ENCODE measurements at places on chromosomes 2 and 18.
A peak's percentile ranks its signal among the peaks of the same experiment; 100 is the strongest.

- no peak for DNase-seq
Measured at GRCh38 chr2:69933839-69934613, 19.1 kb downstream of the MXD1 start.

DNA sequence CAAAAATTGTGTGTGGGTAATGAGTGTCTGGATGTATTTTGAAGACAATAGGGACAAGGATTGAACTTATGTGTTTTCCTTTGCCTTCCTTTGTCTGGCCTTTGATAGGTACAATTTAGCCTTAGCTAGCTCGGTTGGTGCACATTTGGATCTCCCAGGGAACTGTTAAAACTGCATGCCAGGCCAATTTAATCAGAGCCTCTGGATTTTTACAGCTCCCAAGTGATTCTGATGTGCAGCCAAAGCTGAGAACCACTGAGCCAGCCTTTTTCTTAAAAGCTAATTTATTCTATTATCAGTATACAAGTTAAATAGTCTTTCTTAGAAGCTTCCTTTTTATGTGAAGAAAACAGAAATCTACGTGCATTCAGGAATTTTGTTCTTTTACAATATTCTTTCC, 25.0 kb downstream of the PLEK start:
- DNase-seq: no peak

DNA sequence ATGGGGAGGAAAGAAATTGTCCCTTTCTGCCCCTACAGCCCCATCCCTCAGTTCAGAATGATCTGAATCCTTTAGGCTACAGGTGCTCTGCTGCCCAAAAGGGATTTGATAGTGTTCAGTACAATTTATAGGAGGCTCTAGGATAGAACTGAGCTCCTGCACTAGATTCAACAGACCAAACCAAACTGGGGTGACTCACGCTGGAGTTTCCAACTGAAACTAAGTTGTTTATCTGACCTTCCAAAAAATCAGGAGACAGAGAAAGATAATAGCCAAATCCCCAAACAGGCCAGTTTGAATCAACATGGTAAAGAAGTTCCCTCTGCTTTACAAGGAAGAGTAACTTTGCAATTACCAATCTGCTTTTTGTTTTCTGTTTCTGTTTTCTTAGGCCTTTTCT, 72.7 kb upstream of the MBOAT2 start:
- no peak for DNase-seq

GRCh38 chr18:4586731-4587130, 131.6 kb upstream of the DLGAP1 start:
- no peak for DNase-seq

DNA sequence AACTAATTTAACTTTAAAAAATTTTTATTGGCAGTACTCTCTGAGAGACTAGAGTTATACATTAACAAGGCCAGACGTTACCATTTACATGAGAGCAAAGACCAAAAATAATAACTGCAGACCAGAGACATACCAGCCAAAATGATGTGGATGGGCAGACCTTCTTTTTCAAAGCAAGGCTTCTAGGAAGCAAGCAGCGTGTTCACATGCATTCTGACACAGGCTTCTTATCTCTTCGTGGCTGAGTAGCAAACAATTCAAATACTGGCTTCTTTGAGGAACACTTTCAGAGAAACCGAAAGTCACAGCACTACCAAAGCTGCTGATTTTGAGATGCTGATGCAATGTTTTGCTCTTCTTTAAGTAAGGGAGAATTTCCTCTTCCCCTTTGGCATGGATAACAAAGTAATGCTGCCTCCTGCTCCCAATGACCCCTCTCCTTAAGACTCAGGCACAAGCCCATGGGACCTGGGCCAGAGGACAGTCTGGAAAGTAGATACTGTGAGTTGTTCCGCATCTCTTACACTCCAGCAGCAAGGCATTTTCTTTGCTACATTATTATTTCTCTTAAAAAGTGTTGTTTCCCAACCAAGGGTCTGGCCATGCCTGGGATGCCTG, 181.9 kb downstream of the MREG start:
- DNase-seq: no peak

GRCh38 chr2:7053650-7054265, 136.5 kb downstream of the RNF144A start:
- peak; percentile 80 for DNase-seq

DNA sequence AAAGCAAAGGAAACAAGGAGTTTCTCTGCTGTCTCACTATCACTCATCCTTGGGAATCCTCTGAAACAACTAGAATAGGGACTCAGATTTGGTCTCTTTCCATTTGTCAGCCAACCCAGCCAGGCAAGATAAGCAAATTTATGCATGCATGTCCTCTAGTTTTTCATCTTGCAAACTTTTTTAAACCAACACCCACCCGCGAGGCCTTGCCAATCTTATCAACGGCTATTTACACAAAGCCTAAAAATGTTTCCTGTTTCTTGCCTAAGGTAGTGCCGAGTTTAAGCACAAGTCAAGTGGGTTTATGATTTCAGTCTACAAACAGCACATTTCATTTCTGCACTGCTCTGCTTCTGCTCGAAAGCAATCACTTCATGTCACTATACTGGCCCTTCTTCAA, 240.9 kb downstream of the STK39 start:
- DNase-seq: no peak

DNA sequence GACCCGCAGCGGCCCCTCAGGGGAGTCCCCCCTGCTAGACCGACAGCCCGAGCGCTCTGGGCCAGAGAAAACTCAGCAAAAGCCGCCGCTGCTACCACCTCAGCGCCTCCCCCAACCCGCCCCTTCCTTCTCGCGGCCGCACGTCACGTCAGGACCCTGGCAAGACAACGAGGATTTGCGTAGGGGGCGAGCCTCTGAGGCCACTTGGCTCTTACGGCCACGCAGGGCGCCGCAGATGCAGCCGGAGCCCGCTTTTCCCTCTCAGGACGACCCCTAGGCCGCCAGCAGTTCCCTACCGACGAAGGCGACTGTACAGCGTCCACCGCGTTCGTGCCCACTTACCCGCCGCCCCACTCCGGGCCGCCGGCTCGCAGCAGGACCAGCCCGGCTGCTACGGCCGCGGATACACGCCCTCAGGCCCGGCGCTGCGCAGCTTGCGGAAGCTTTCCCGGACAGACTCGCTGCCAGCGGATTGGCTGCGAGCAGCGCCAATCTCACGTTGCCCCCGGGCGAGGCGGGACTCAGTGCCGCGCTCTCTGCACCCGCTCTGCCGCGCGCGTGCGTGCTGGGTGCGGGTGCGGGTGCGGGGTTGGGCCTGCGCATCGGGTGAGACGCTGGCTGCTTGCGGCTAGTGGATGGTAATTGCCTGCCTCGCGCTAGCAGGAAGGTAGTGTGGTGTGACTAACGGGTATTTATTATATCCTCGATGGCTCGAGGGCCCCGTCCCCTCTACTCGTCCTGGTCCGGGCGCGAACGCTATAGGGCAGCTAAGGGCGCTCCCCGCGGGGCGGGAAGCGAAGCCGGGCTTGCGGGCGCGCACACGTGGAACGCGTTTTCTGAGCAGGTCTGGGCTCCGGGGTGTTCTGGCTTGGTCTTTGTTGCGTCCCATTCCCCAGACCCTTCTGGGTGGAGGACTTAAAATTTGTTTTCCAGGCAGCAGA, at the start of the genes ORMDL1 and PMS1:
TSS of gene ORMDL1 (minus strand) at position 413 of the 941 bp plus-strand sequence. CDS start 1,744 bp downstream, outside the sequence.
TSS of gene PMS1 (plus strand) at position 524 of the 941 bp plus-strand sequence. CDS start 7,360 bp downstream, outside the sequence.
- peak; percentile 74 for DNase-seq

DNA sequence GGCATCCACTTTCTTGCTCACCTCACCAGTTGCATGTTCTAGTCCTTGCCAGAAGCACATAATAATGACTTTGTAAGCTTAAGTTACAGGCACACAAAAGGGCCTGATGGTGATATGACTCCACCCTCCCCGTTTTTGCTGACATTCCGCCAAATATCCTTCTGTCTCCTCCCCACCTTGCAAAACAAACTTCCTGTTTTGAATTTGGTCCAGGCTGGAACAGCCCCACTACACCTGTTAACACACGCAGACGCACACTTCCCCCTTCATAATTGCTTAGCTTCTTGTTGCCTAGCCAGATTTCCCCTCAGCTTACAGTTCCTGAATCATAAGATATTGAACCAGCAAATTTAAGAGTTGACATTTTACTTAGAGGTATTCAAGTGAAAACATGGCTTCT, at the start of gene MGAT5:
TSS of gene MGAT5 (plus strand) at position 269 of the 400 bp plus-strand sequence. CDS start 332 bp downstream, outside the sequence.
- peak; percentile 34 for DNase-seq

DNA sequence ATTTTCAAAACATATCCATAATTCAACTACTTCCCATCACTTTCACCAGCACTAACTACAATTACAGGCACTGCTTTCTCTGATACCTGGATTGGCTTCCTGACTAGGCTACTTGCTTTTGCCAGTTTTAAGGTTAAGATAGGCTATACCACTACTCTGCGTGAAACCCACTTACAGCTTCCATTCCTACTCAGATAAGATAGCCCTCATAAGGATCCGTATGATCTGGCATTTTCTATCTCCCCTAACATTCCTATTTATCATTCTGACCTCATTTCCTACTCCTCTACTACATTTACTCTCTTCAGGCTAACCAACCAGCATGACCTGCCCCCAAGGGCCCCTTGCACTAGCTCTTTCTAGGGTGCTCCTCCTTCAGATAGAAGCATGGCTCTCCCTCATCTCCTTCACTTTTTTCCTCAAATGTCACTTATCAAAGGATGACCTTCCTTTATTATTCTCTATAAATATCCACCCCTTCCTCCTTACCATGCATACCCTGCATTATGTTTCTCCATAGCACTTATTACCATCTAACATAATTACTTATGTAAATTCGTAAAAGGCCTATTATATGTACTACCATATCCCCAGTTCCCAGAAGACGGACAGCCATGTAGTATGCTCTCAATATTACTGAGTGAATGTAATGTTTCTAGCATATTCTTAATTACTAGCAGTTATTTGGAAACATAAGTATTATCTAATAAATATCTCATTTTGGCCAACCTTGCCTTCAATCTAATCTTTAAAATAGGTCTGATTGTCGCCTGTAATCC, 4.4 kb downstream of the TIA1 start:
- DNase-seq: no peak

GRCh38 chr2:230821261-230821990, 43.3 kb upstream of the ITM2C start:
- DNase-seq: no peak
